Neuronal stem cell (in vitro differentiated cells): ENCODE measurements at places on chromosomes 5 and 9.

DNA sequence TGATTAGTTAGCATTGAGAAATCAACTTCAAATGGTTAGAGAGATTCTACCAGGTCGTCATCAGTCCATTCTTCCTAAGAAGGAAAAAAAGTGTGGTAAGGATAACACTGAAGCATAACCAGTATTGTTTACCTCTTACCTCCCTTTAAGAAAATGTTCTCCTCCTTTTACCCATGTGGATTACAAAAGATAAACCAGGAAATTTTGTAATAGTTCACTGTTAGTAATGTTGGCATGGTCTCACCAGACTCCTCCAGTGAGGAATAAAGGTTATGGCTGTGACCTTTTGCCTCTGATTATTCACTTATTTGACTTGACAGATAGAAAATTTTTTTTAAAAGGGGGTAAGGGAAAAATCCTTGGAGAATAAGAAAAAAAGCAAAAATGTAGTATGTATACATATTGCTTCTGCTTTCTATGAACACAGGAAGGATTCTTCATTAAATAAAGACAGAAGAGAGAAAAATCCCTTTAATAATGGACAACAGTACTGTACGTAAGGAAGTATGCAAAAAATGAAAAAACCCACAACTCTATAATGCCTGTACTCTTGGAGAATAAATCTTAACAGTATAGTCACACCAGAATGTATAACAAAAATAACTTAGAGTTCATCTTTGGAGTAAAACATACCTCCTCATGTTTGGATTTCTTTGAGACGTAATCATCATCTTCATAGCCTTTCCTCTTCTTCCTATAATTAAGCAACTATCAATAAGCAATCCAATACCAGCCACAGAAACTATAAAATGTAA is 18.1 kb downstream of the CCNH start:
- no peak for DNase-seq

DNA sequence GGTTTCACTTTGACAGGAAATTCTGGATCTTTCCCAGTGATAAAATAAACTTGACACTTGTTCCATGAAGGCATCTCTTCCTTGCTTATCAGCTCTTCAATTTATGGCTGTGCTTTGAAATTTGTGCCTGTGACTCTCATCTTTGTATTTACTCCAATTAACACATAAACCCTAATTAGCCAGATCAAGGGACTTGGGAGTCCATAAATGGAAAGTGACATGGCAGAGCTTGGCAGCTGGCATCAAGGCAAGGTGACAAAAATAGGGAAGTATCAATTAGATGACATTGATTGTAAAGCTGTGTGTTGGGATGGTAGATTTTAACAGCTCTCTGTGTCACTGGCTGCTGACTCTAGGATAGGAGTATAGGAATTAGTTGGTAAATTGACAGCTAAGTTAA is 133.9 kb downstream of the PBX3 start:
- no peak for DNase-seq

DNA sequence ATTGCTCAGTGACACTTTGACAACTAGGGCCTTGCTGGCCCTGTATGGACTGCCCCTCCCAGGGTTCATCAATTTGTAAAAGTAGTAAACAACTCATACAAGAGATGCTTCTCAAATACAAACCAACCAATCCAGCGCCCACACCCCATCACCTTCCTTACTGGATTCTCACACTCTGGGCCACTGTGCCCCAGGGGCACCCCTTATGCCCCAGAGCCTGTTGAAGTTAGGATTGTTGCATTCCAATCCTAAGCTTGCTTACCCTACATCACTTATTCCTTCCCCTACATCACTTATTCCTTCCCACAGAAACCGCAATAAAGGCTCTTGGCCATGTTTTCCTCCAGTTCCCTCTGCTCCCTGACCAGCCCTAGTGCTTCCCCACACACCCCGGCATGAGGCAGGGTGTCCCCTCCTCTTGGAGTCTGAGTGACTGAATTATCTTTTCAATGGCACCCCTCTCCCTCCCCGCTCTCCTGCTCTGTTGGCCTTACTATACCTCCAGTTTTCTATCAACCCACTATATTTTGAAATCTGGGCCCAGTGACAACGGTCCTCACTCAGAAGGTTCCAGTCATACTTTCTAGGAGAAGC is 182.4 kb upstream of the S1PR3 start:
- no peak for DNase-seq

- no peak for DNase-seq
Measured at GRCh38 chr9:124890179-124890578, 28.2 kb downstream of the ARPC5L start.

DNA sequence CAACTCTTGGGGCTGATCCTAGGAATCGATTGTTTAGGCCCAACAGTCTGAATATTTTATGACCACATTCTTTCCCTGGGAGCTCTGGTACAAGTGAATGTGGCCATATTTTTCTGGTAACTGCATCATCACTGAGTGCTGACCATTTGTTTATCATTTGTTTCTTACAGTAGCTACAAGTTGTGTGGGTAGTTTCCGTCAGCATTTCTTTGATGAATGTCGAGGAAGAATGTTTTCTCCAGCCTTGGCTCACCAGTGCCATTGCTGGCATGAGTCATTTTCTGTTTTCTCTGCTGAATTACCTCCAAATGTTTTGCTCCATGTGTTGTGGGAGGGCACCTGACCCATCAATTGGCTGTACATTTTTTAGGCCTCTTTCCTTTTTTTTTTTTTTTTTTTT is 14.1 kb upstream of the CARD19 start:
- DNase-seq, result no peak

GRCh38 chr9:17962747-17963146 is 383.9 kb downstream of the SH3GL2 start:
- DNase-seq, result no peak
